ENCODE measurements at places on chromosomes 7 and 10. TPM values are rescaled to one million over a fixed set of nuclear protein-coding genes. Genes with fewer than 3 reads are reported as not detected.

Gene SGMS1
- total RNA-seq: 24.5 TPM

DNA sequence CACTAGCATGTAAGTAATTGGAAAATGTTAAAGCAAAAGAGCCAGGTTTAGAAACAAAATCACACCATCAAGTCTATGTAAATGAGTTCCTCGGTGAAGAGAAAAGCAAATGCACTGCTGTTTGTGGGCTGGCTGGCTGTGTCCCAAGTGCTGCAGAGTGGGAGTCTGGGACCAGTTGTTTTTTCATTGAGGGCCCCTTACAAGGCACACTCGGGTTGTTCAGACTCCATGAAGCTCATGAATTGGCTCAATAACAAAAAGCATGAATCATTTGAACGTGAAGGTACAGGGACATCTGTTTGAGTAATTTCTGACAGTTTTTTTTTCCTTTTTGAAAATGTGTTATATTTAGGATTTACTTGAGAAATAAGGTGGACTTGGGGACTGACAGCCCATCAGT lies 28.0 kb downstream of the GRK5 start:
- DNase-seq: no peak

- DNase-seq: no peak
These were observed 197.1 kb downstream of the ADAM12 start for GRCh38 chr10:126191192-126191591.

DNA sequence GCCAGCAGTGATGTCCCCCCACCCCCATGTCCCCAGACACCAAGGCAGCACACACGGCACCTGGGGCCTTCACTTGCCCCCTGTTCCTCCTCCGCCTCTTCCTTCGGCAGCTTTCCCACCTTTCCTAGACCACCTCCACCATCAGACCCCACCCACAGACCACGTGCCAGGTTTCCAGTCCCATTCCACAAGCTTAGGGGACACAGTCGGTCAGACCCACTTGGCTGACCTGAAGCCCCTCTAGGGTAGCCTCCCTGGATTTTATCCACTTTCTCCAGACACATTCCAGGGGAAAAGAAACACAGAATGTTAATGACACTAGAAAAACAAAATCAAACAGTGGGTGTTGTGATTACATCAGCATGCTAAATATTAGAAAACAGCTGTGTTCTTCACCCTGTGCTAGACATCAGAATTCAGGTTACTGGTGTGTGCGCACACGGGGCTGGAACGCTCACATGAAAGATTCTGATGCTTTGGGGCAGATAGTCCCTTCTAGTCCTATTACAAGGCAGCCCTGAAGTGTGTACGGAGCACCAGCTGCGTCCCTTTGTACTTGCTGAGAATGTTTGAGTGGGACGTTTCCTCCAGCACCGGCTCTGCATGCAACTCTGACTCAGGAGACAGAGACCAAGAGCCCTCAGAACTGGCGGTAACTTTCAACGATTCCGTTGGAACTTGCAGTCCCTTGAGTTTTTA lies 75.5 kb upstream of the PPP2R2D start:
- no peak for DNase-seq

GRCh38 chr7:127525866-127526480 lies 59.4 kb downstream of the GCC1 start:
- DNase-seq: no peak

Data from natural killer cell (primary cell).